NCI-H526 treated with DMSO at 0.1 percent for 48 hours (cell line): ENCODE measurements at places on chromosomes 13 and 19.

- no peak for DNase-seq
These were observed 246.5 kb upstream of the ARGLU1 start for GRCh38 chr13:106814463-106814862.

DNA sequence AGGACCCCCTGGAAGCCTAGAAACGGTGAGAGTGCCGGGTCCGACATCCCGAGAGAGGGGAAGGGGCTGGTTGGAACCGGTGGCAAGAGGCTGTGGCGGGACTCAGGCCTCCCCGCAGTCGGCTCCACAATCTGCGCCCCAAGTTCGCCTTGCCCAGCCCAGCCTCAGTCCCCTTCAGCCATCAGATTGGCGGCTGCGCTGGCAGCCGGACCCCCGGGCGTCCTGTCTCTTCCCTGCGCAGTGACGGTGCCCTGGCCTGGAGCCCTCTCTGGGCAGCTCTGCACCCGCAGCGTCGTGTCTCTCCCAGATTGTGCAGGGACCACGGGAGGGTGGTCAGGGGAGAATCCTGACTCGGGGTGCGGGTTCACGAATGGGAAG, 315 bp downstream of the ZNF492 start:
- DNase-seq: no peak

GRCh38 chr19:38101723-38102122, 122.3 kb downstream of the DPF1 start:
- DNase-seq: no peak

DNA sequence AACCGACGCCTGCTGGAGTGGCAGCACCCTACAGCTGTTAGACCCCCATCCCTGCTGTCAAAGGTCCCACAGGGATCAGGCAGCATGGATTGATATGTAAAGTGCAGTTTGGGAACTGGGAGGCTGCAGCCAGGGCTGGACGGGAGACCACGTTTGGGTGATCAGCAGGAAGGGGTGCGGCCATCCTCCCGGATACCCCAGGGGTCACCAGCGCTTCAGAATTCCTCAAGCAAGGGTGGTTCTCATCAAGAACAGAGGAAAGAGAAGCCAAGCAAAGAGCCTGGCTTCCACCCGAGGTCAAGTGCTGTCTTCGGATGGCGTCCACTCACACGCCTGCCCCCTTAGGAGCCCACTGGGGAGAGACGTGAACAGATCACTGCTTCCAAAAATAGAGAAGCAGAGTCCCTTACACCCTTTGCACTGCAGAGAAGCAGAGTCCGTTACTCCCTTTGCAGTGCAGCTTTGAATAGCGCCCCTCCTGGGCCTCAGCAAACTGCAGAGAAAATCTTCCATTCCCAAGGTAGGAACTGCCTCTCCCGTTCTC, 35.5 kb downstream of the DHRS12 start:
- no peak for DNase-seq

DNA sequence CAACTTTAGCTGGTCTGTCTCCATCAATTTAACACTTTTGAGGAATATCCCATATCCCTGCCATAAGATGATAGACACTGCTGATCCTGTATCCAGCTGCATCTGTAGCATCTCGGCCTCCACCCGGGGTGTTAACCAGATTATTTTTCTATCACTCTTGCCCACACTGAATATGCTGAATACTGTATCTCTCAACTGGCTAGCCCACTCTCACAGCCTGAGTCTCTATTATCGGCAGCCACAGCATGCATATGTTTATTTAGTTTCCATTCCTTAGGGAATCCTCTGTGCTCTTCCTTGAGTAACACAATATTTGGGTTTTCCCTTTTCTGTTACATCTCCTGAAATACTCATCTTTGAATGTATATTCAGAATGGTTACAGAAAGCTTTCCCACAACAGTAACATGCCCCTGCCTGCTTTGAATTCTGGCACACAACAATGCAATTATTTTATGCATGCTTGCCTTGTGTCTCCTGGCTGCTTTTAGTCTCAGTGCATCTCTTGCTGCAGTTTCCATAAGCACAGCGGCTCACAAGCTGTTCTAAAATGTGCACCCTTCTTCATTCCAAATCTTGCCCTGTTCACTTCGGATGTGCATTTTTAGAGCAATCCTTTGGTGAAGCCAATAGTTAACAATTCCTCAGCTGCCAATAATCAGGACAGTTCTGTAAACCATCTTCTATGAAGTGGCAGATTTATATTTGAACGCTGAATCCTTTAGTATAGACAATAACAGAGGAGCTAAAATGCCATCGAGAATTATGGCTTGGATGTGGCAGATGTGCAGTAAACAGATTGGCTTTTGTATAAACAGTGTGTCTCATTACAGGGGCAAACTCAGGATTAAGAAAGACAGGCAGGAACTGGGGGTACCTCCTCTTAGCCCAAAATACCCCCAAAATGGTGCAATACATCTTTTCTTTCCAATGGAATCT, 261.9 kb upstream of the SOX21 start:
- no peak for DNase-seq

GRCh38 chr19:1538978-1539377, 15.1 kb downstream of the PLK5 start:
- DNase-seq: no peak

DNA sequence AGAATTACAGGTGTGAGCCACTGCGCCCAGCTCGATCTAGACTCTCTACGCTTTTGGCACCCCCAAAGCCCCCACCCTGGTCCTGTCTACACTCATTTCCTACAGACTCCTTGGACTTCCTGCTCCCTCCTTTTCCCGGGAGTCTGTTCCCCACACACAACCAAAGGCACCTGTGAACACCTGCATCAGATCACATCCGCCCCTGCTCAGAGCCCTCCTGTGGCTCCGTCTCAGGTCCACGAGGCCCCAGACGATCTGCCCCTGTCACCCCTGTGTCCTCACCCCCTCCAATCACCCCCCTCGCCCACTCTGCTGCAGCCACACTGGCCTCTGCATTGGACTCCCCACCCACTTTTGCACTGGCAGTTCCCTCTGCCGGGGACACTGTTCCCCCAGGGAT, 12.4 kb upstream of the PAK4 start:
- DNase-seq: no peak

DNA sequence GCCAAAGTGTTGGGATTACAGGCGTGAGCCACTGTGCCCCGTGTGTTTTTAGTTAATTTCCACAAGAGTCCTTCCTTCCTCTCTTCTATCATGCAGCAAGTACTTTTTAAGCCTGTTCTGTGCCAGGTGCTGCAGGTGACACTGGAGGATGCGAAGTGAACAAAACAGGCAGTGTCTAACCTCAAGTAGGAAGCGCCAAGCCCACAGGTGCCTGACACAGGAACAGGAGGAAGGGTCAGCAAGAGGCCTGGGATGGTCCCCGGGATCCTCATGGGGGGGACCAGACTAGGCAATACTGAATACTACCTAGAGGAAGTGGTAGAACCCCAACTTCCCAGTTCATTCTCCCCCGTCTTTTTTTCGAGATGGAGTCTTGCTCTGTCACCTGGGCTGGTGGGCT, 1.8 kb upstream of the CALR start:
- no peak for DNase-seq

GRCh38 chr13:42969565-42970172, 22.4 kb downstream of the EPSTI1 start:
- DNase-seq: peak; percentile 26

DNA sequence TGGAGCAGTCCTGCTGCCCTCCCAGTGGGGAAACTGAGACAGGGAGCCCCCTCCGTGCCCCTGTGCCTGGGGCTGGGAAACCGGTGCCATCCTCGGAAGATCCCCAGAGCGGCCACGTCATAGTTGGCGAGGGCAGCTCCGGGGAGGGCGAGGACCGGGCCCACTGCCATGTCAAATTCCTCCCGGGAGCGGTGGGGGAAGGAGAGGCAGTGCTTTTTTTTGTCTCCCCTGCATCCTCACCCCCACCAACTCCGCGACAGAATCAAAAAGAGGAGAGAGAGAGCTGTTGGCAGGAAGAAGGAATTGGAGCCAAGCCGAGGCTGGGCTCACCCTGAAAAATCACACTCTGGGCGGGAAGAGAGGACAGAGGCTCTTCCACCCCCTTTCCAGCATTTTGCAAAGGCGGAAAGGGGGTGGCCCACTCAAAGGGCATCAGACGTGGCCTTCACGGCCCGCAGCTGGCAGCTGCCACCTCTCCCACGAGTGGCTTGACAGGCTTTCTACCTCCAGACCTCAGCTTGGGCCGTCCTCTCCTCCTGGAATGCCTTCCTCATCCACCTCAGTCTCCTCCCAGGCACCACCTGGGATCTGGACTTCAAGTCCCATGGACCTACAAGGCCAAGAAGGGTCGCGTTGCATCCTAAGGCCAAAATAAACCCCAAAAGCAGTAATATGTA, 19.6 kb upstream of the NFIC start:
- DNase-seq: no peak

GRCh38 chr19:11373885-11374432, 507 bp upstream of the SWSAP1 start:
- DNase-seq: no peak

DNA sequence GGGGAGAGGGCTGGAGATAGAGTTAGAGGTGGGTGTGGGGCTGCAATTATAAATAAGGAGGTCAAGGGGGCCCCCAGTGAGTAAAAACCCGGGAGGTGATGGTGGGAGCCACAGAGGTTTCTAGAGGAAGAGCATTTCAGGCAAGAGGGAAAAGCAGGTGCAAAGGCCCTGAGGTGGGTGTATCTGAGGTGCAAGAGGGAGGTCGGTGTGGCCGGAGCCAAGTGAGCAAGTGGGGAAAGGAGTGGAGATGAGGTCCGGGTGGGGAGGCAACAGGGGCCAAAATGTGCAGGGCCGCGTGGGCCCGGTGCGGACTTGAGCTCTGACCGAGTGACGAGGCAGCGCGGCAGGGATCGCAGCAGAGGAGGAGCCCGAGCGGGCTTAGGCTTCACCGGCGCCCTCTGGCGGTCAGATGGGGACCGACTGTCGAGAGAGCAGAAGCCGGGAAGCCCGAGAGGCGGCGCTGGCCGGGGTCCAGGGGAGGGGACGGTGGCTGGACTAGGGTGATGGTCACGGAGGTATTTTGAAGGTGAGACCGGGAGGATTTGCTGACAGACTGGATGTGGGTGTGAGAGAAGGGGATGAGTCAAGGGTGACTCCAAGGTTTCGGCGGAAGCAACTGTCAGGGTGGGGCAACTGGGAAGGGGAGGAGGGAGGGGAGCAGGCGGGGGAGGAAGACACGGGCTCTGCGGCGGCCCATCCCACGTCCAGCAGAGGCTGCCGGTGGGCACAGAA, 17.7 kb upstream of the SPACA4 start:
- DNase-seq: peak; percentile 32

- DNase-seq: no peak
These were observed 16.3 kb downstream of the PIAS4 start for GRCh38 chr19:4023600-4024398.

GRCh38 chr19:10501971-10502523, 1.1 kb downstream of the KEAP1 start:
- no peak for DNase-seq

DNA sequence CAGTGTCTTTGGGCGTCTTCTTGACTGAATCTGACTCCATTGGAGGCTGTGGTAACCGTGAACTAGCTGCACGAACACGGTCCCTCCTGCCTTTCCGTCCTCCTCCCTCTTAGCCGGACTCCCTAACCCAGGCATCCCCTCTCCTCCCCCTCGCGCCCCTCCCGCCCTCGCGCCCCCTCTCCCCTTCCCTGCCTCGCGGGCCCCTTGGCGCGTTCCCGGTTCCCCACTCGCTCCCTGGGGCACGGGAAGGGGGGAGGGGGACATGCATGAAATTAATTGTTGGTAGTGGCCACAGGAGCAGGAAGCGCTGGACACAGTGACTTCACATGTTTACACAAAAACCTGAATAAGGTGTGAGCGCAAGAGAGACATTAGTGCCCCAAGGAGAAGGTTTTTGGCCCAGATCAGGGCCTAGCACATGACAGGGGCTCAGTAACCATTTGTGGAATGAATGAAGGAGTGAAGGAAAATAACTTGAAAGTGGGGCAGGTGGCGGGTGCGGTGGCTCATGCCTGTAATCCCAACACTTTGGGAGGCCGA, 279 bp downstream of the DMRTC2 start:
- no peak for DNase-seq

GRCh38 chr13:38970380-38971051, 20.1 kb downstream of the STOML3 start:
- DNase-seq: no peak

DNA sequence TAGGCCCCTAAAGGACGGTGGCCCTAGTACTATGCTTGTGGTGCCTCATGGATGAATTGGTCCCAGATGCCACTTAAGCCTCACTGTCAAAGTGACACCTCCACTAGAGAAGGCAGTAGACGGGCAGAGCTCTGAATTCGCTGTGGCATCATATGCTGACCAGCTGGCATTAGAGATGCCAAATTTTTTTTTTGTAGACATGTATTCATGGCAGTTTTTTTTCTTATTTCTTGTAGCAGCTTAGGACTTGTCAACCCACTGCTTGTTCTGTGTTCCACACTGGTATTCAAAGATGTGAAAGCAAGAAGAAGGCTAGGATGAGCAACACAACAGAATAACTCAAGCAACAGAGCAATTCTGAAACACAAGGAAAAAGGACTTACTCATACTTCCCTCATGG, 212.5 kb downstream of the DLEU7 start:
- DNase-seq: no peak

GRCh38 chr13:52319876-52320275, 86.1 kb downstream of the THSD1 start:
- DNase-seq: no peak

DNA sequence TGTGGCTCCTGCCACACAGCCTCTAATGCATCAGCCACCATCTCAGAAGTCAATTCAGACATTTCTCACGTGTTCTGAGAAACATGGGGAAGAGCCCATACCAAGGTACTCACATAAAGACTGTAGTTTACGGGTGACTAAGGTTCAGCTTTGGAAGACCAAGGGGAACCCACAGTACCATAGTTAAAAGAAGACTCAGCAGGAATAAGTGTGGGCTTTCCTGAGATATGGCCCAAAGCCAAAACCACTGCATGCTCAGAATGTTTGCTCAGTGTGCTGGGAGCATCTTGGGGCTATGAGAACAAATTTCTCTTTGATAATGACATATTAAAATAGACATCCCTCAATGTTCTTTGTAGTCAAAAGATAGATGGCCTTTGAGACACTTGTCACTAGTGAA, 283.8 kb downstream of the DCT start:
- DNase-seq: no peak

DNA sequence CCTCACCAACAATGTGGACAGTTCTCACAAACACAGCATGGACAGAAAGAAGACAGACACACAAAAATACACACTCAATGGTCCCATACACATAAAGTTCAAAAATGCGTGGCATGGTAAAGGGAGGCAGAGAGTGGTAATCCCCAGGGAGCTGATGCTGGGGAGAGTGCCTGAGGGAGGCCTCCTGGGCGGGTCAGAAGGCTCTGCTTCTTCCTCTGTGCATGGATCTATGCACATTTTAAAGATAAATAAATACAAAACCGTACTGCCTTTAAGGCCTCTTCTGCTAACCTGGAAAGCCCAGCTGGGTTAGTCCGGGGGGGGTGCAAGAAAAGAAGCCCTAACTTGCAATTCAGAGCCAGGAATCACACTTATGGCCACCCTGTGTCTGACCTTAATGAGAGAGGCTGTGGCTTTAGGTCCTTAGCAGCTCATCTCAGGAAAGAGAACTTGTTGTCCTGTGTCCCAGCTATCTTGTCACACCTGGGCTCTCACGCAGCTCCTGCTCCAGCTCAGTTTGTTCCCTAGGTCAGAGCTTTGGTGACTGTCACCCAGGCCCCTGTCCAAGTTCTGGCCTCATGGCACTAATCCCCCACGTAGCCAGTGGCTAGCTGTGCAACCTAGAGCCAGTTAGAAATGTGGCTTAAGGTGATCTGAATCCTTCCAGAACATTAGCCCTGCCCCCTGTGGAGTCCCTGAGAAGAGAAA, 28.5 kb downstream of the POP4 start:
- no peak for DNase-seq

GRCh38 chr13:76440568-76440967, 445.6 kb downstream of the KCTD12 start:
- no peak for DNase-seq

GRCh38 chr13:74629985-74630384, 495.8 kb upstream of the KLF12 start:
- DNase-seq: no peak
